ENCODE measurements at places on chromosomes 13 and 19.

DNA sequence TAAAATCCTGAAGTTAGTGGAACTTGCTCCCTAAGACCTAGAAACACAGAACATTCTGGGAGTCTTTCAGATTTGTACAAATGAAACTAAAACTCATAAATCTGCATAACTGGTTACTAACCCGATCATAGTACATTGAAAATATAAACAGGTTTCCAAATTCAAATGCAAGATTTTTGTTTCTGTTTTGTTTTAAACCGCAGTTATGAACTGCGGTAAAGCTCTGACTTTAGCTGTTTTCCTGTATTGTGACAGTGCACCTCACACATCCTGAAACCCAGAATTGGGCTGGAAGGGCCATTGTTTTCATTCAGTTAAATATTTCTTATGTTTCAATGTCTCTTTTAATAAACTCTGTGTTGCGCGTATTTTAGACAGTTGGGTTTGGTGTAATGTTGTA is 204.7 kb downstream of the SHISA2 start:
- DNase-seq: no peak

- DNase-seq: no peak
Measured at GRCh38 chr13:99256709-99257108, 1.5 kb downstream of the GPR18 start.

DNA sequence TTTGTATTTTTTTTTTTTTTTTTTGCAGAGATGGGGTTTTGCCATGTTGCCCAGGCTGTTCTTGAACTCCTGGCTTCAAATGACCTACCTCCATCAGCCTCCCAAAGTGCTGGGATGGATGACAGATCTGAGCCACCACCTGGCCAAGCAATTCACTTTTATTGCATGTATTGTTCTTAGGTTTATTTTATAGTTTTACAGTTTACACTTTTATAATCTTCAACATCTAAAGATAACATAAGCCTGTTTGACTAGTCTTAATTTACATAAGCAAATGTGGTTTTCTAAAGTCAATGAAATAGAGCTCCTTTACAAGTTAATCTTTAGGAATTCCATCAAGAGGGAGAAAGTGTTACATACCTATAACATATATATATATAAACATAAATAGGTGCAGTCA is 9.5 kb upstream of the MPV17L2 start:
- DNase-seq: no peak

DNA sequence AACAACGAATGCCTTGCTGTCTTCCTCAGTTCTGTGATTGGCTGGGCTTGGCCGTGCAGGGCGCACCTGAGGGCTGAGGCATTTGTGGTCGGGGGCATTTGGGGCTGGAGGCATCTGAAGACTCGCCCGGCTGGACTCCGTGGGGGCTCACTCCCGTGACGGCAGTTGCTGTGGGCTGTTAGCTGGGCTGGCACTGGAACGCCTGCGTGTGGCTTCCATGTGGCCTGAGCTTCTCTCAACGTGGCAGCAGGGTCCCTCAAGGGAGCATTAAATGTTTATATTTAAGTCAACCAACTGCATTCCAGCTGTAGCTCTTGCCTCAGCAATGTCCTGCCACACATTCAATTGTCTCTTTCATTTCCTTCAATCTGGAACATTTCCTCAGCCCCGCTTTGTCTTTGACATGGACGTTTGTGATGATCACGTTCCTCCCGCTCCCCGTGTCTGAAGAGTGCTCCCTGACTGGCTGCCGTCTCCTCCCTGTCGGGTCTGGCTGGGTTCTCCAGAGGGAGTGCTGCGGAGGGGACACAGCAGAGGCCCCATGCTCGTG is 21.0 kb downstream of the CCDC8 start:
- no peak for DNase-seq

DNA sequence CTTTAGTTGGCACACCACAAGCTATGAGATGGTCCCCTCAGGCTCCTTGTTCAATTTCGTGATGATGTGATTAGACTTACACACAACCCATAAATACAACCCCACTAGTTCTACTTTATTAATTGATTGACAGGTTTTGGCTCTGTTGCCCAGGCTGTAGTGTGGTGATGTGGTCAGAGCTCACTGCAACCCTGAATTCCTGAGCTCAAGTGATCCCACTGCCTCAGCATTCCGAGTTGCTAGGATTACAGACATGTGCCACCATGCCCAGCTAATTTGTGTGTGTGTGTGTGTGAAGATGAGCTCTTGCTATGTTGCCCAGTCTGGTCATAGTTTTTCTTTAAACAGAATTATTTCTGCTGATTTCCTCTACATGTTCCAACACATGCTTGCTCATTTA is 17.5 kb upstream of the HTR2A start:
- no peak for DNase-seq

DNA sequence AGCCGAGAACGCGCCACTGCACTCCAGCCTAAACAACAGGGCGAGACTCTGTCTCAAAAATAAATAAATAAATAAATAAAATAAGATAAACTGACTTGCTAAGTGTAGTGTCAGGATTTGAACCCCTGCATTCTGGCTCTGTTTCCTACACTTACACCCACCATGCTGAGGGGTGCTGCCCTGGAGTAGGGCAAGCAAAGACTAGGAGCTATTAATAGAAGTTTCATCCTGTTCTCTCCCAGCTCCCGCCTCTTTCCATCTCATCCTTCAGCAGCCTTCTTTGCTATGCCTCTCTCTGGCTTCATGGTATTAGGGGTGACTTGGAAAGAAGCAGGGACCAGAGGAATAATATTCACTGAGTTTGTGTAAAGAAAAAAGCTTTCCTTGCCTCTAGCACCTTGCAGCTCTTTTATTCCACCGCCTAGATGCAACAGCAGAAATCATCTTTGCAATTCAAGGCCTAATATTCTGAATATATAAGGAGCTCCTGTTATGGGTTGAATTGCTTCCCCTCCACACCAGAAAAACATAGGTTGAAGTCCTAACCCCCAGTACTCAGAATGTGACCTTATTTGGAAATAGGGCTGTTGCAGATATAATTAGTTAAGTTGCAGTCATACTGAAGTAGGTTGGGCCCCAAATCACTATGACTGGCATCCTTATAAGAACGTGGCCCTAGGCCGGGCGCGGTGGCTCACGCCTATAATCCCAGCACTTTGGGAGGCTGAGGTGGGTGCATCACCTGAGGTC is 8.7 kb upstream of the PLAUR start:
- DNase-seq: no peak

DNA sequence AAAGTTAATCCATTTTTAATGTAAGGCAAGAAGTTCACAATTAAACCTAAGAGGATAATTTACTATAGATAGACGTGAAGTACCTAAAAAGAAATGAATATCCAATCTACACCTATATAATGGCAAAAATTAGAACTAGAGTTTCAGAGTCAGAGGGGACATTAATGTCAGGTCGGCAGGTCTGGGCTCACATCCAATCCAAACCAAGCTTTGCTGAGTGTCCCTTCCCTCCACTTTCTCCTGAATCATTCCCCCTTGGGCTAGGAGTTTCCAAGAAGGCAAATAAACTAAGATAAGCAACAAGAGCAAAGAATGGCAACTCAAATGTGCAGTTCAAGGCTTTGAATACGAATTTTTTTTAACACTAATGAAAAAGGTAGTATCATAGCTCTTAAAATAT is 2.9 kb downstream of the FLT3 start:
- DNase-seq: no peak

DNA sequence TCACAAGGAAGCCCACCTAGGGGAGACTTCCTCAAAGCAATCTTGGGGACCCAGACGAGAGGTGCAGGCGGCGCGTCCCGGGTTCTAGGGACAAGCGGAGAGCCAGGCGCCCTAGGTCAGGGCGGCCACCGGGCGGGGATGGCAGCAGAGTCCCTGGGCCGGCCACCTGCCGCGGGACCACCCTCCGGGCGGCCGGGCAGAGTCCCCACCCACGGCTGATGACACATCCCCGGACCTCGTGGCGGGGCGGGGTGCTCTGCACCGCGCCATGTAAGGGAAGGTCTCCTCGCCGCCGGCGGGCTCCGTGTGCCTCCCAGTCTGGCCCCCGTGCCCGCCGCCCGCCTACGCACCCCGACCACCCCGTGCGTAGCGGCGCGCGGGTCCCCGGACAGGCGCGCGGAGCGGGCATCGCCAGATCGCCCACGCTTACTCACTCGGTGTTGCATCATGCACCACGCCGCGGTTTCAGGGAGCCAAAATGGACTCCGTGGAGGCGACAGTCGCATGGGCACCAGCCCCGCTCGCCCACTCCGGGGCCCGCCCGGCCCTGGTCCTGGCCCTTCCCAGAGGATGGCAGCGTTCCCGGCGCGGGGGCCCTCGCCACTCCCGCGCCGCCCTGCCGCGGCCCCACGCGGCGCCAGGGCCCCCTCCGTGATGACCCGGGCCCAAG is 643 bp downstream of the SLC7A1 start:
- no peak for DNase-seq

- no peak for DNase-seq
Measured at GRCh38 chr13:41978007-41978406, 17.1 kb upstream of the VWA8 start.

DNA sequence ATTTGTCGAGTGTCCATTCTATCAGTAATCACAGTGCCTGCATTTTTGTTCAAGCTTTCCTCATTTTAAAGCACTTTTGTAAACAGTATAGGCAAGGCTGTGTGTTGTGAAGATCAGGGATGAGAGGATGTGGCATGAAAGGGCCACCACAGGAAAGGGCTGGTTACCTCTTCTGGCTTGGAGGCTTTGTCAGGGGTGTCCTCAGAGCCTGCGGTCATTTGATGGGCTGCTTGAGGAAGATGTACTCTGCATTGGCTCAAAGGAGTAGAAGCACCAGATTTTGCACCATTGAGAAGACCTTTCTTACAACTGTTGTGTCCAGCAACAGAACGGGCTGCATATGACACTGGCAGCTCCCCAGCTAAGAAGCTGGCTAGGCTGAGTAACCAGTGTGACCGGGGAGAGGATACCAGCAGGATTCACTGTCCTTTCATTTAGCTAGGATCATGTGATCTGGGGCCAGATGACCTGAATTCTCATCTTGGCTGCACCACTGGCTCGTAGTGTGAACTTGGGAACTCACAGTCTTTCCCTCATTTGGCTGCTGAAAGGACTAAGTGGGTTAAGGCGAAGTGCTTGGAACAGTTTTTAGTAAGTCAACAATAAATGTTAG is 380.2 kb downstream of the FGF9 start:
- DNase-seq: no peak

DNA sequence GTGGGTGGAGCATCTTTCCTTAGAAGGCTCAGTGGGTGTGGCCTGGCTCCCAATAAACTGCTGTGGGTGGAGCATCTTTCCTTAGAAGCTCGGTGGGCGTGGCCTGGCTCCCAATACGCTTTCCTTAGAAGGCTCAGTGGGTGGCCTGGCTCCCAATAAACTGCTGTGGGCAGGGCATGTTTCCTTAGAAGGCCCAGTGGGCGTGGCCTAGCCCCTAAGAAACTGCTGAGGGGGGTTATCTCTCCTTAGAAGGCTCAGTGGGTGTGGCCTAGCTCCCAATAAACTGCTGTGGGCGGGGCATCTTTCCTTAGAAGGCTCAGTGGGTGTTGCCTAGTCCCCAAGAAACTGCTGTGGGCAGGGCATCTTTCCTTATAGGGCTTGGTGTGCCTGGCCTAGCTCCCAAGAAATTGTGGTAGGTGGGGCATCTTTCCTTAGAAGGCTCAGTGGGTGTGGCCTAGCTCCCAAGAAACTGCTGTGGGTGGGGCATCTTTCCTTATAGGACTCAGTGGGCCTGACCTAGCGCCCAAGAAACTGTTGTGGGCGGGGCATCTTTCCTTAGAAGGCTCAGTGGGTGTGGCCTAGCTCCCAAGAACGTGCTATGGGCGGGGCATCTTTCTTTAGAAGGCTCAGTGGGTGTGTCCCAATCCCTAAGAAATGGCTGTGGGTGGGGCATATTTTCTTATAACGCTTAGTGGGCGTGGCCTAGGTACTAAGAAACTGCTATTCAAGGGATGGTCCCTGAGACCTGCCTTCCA is 10.3 kb downstream of the HSH2D start:
- DNase-seq: no peak

GRCh38 chr19:45187421-45188100 is 9.0 kb downstream of the BLOC1S3 start:
- no peak for DNase-seq

- peak; percentile 63 for DNase-seq
Measured at GRCh38 chr19:21474671-21475181, 30.7 kb upstream of the ZNF429 start.

GRCh38 chr19:18663940-18664530 is 19.4 kb upstream of the CRTC1 start:
- no peak for DNase-seq

All from anterior cingulate cortex (tissue), 58 donors.